AG08395 (cell line): ENCODE measurements at places on chromosomes 1 and 21.

GRCh38 chr1:65330822-65331221, 21.5 kb downstream of the DNAJC6 start:
- DNase-seq = no peak

DNA sequence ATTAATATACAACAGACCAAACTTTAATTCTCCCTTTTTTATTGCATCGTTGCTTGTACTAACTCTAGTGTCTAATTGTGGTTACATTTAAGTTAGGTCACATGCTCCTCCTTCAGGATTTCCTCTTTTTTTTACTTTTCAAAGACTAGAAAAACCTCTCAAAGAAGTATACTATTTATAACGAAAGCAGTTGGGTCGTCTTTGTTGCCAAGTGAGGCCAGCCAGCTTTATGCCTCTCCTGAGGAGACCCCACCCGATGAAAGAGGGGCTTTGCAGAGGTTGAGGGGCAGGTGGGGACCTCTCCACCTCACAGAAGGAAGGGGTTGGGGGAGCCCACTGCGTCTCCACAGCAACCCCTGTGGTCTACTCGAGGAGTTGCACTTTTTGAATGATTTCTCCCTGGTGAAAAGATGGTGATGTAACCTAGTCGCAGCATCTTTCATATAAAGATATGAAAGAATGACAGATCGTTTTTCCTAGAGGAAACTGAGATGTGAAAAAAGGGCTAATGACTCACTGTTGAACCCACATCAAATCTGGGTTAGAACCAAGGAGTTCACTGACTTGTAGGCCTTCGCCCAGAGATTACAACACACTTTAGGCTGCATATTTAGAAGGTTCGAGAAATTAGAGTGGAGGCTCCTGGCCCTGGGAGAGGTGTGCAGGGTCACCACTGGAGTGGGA, 6.4 kb downstream of the TGFB2 start:
- DNase-seq = no peak

DNA sequence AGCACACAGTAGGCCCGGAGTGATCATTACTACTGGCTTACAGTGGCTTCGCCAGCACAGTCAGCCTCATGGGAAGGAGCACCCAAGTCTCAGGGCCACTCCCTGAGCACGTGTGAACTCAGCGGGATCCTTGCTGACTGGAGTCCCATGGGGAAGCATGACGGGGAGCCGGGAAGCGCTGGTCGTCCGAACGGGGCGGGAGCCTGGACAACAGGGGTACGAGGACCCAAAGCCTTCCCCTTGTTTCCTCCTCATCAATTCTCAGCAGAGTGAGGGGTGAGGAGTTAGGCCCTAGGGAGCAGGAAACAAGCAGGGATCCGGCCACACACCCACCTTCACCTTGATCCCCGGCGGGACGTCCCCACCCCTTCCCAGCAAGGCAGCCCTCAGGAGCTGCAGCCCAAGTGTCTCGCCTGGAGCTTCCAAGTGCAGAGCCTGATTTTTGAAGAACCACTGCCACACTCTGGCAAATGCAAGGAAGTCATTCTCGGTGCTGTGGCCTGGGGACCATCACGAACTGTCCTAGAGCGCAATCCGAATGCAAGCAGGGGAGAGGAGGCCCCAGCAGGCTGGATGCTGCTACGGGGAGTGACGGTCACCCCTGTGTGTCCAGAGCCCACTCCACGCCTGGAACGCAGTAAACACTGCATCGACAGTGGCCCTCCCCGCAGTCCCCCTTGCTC, 35.5 kb downstream of the TOMM20 start:
- peak; percentile 70 for DNase-seq

DNA sequence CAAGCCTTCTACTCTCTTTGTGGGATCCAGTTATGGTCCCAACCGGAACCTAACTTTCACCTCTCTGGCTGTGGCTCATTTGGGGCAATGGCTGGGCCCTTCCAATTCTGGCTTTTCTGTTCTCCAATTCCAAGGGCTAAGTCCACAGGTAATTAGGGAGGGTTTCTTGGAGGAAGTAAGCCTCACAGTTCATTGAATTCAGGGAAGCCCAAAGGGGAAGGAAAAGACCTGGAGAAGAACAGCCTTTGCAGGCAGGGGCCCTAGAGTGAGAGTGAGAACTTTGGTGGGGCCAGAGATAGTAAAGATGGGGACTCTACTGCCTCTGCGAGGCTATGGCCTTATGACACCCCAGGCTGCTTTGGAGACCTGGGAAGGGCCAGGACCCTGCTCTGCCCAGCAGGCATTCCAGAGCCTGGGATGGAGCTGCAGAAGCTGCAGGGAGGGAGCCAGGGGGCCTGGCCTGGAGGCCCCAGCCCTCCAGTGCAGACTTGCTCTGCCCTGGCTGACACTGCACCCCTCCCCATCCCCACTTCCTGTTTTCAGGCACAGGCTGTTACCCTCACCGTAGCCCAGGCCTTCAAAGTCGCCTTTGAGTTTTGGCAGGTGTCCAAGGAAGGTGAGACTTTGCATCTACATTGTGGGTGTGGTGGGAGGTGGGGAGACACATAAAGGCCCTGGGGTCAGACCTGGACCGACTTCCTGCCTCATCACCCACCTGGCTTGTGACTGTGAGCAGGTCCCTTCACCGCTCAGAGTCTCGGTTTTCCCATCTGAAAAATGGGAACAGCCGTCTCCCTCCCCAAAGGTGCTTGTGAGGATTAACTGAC, 18.9 kb downstream of the LDLRAP1 start:
- DNase-seq = no peak
